ENCODE measurements at places on chromosomes 12 and 14.
A peak's percentile ranks its signal among the peaks of the same experiment; 100 is the strongest.

DNA sequence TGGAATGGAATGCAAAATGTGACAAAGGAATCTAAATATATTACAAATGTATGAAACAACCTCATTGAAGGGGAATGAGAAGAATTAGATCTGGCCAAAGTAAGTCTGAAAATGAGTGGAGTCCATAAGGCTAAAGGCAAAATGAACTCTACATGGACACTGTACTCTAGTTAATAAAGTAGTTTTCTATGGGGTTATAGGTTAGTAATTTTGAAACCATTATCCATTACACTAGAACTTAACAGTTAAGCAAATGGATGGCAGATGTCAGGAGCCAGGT is 222.1 kb downstream of the NUAK1 start:
- DNase-seq: no peak

DNA sequence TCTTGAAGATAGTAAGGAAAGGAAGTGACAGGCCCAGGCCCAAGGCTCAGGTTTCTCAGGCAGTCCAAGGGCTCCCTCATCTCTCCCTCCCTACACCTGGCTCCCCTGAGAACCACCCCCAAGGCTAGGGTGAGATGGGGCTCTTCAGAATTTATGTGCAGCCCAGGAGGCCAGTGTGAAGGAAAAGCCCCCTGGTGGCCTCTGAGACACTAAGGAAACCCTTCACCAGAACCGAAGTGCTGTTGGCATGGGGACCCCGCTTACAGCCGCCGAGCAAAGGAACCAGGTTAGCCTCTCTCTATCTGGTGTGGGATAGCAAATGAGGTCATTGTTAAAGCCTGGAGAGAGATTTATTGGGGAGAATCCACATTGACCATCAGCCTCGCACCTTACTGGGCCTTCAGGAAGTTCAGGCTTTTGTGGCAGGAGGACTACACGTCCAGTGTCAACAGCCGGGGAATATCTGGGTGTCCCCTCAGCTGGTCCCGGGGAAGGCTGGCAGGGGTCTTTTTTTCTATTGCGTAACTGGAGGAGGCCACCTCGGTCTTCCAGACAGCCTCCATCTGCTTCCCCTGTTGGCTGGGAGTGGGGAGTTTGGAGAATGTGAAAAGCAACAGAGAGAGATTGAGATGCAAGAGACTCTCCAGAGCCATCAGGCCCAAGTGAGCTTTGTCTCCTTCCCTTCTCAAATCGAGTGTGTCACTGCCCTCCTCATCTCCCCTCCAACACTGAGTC is 18.1 kb downstream of the FAM186B start:
- no peak for DNase-seq

- DNase-seq: peak; percentile 39
These were observed 10.0 kb downstream of the LRCOL1 start for GRCh38 chr12:132600048-132601032.

DNA sequence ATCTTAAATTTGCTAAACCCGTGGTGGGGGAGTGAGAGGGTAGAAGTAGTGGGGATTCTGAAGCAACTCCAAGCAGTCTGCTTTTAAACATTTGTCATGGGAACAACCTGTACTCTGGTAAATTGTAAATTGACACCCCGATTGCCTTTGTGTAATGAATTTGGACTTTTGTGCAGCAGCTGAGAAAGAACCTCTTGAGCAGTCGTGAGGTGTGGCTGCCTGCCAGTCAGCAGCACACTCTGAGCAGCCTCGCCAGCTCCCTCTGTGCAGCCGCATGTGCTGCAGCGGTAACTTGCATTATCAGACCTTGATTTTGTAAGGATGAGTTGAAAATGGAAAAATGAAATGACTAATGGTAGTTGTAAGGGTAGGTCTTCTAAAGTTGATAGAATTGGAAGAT is 74.3 kb downstream of the SUSD6 start:
- DNase-seq: peak; percentile 53

GRCh38 chr14:79467835-79468234 is 743.5 kb downstream of the DIO2 start:
- DNase-seq: no peak

DNA sequence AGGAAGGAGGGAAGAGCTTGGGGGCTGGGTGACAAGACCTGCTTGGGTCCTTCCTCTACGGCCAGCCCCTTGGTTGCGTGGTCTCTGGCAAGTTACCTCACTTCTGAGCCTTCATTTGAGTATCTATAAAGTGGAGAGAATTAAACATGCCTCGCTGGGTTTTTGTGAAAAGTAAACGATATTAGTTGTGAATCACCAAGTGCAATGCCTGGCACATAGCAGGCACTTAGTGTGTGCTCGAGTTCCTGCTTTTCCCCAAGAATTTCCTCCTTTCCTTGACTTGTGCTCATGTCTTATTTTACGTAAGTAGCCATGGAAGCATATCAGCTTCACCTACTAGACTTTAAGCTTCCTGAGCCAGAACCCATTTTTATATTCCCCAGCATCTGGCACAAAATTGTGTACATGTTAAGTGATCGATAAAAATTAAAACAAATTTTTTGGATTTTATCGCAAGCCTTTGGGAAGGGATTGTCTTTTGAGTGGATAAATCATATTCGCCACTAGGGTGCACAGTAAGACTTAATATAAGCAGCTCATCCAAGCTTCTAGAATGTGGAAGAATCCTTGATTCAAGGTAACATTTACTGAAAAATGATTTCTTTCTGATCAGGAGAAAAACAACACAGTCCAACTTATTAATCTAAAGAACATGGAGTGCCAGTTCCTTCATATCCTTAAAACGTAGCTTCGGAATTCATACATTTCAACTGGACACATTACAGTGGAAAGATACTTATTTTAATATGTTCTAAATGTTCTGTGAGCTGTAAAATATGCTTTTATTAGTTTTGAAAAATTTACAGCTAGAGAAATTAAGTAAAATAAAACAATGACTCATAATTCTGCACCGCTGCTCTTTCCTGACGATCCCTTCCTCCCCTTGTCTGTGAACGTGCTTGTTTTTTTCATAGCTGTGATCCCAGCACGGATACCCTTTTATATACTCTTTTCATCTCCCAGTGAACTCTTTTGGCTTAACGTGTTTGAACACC is 62.0 kb downstream of the SLC25A47 start:
- no peak for DNase-seq

DNA sequence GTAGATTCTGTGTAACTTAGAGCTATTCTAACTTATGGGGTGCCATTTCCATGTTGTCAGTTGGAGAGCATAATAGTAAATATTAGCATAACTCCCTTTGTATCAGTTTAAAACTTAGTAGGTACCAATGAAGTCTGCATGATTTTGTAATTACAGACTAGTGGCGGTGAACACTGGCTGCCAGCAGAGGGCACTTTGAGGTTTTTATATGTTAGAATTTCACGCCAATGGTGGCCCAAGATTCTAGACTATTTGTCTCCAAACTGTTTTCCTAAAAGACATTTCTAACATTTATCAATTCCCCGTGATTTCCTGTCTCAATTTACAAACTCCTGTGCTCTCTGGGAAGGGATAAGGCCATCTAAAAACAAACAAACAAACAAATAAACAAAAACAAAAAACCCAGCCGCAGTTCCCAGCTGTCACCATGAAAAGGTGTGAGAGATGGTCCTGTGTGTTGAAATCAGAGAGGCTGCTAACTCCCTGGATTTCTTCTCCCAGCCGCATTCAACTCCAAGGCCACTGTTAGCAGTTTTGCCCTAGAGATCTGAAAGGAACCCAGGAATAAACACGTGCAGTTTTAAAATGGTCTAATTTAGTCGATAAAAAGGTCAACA is 57.6 kb downstream of the BRMS1L start:
- no peak for DNase-seq

GRCh38 chr12:49197256-49197655 is 8.4 kb upstream of the TUBA1A start:
- no peak for DNase-seq

- peak; percentile 80 for DNase-seq
These were observed 459.4 kb downstream of the ETNK1 start for GRCh38 chr12:23084236-23084995.

DNA sequence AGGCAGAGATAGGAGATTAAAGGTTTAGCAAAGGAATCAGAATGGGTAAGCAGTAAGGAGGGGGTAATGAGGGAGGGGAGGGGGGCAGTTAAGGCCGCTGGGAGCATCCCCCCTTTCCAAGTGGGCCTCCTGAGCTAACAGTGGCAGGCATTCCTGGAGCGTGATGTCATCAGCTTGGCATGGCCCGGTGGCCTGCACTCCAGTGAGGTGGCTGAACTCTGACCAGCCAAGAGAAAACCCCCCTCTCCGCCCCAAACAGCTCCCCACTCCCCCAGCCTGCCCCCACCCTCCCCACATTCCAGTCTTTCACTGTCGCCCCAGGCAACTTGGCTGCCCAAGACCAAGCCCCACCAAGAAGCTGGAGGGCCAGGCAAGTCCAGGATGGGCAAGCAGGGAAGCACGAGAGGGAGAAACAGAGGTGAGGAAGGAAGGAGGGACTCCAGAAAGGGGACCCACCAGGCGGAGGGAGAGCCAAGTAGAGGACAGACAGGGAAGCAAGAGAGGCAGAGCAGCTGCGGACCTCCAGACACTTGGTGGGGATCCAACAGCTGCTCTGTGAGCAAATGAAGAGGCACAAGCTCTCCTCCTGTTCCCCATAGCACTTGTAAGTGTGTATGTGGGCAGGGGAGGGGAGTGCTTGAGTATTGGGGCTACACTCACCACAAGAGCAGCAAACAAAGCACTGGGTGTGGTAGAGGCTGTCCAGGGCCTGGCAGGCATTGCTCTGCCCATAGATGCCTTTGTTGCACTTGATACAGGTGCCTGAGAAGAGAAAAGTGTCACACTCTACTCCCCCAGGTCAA is 4.5 kb downstream of the AJUBA start:
- DNase-seq: no peak

DNA sequence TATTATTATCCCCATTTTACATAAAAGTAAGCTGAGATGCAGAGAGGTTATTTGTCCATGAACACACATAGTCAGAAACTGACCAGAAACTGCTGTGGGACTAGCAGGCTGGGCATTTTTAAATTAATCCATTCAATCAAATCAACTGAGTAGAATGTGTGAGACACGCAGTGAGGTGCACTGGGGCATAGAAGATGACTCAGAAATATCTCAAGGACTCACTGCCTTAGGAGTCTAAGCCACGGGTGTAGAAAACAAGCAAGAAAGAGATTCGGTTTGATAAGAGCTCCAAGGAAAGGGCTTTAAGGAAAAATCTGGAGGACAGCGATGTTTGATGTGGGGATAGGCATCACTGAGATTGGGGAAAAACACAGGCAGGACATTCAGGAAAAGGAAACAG is 127.8 kb downstream of the ANO2 start:
- no peak for DNase-seq

GRCh38 chr12:45357539-45358417 is 141.9 kb downstream of the ANO6 start:
- DNase-seq: no peak

GRCh38 chr12:125650587-125650986 is 585.4 kb downstream of the AACS start:
- DNase-seq: no peak

- DNase-seq: no peak
These were observed 201.9 kb downstream of the FOXN3 start for GRCh38 chr14:89215114-89215513.

- DNase-seq: no peak
These were observed 13.3 kb upstream of the PITPNM2 start for GRCh38 chr12:123164222-123164621.

DNA sequence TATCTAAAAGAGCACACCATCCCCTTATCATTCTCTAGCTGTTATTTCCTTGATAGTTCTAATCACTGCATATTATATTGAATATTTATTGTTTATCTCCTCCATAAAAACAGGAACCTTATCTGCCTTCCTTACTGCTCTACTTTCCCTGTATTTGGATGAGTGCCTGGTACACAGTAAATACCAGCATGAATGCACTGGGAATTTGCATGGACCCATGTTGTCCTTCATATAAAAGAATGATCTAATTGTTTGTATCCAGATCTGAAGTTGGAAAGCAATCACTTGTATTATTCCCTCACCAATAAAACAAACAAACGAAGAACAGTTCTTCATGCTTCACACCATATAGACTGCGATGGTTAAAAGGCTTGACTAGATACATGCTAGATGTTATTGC is 15.3 kb upstream of the CNOT2 start:
- no peak for DNase-seq

Measured in NCI-H2081 treated with DMSO at 0.1 percent for 48 hours (cell line).